Left hindlimb (tissue), 1 donor: ENCODE measurements at places on chromosomes 11 and 22.

DNA sequence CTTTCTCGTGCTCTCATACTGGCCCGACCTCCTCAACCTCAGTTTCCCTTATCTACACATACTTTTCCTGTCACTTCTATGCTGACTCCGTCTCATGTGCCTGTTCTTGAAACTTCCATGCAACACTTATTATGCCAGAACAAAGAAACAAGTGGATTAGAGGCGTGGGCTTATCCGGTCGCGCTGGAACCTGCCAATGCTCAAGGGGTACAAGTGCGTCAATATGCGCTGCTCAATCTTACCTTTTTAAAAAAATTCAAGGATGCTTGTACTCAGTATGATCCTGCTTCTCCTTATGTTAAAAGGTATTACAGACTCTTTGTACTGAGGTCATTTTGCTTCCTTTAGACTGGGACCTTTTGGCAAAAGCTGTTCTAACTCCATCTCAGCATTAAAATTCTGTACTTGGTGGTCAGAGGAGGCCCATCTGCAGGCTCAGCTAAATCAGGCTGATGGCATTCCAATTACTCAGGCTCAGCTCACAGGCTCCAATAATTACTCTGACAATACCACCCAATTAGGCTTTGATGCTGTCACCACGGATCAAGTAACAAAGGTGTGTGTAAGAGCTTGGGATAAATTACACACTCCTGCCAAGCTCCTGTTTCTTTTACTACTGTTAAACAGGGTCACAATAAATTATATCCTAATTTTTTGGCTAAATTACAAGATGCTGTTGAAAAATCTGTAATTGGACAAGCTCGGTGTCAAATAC lies 26.3 kb upstream of the ALDH3B2 start:
- DNase-seq, result no peak

GRCh38 chr11:17612221-17613188 lies 65.4 kb downstream of the OTOG start:
- no peak for DNase-seq

DNA sequence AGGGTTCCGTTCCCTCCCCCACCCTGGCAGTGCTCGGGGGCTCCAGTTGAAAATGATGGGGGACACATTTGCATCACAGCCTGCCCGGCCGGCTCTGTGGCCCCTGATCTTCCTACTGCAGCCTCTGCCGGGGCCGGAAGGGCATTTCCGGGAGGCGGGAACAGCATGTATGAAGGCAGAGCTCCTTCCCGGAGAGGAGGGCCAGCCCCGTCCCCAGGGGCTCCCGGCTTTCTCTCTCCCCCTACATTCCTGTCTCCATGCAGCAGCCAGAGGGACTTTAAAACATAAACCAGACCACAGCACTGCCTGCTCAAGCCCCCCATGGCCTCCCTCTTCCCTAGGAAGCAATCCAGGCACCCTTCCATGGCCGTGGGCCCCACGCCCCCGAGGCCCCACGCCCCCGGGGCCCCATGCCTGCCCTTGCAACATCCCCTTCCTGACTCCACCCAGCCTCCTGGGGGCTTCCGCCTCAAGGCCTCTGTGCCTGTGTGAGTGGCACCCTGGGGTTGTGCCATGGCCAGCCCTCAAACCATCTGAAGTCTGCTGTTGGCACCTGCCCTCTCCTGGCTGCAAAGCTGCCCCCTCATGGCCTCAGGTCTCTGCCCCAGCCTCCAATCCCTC lies 73.1 kb downstream of the CDKN1C start:
- DNase-seq, result peak; percentile 84

DNA sequence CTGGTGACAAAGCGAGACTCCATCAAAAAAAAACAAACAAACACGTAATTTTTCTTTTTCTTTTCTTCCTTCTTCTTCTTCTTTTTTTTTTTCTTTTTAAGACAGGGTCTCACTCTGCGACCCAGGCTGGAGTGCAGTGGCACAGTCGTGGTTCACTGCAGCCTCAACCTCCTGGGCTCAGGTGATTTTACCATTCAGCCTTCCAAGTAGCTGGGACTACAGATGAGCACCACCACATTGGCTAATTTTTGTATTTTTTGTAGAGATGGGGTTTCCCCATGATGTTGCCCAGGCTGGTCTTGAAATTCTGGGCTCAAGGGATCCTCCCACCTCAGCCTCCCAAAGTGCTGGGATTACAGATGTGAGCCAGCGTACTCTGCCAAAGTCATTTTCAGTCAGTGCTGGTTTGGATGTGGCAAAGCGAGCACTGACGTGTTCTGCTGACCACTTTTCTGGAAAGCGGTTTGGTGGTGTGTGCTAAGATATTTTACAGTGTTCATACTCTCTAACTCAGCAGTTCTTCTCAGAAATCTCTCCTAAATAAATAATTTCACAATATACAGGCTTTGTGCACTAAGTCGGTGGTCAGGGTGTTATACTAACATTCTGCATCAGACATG lies 10.7 kb downstream of the FAM118A start:
- DNase-seq, result peak; percentile 69

DNA sequence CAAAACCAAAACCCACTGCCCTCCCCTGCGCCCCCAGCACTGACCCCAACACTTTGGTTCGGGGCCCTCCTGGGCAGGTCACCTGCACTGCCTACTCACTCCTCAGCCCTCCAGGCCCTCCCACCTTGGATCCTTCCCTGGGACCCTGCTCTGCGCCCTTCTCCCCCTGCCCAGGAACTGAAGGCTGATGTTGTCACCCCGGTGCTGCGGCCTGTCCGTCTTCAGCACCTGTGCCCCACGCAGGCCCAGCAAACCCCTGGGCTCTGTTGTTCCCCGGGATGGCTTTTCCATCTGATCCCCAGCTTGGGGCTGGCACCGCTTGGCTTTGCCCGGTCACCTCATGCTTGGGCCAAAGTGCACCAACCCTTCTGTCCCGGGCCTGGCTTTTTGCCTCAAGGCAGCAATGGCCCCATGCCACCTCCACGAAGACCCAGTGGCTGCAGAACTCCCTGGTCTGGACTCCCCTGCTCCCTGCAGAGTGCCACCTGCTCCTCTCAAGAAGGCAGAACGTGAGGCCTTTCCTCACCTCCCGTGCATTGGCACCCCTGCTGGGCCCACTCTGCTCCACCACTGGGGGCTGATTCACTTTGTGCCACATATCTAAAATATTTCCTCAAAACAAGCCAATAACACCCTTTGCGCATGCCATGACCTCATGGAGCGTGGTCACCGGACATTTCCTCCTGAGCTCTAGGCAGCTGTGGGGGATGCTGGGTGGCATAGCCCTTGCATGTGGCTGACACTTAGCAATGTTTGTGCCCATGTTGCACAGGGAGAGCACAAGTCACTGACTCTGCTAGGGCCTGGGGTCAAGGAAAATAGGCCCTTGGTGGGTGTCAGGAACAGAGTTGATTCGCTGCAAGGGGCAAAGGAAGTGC lies 8.8 kb downstream of the PPM1F start:
- no peak for DNase-seq

DNA sequence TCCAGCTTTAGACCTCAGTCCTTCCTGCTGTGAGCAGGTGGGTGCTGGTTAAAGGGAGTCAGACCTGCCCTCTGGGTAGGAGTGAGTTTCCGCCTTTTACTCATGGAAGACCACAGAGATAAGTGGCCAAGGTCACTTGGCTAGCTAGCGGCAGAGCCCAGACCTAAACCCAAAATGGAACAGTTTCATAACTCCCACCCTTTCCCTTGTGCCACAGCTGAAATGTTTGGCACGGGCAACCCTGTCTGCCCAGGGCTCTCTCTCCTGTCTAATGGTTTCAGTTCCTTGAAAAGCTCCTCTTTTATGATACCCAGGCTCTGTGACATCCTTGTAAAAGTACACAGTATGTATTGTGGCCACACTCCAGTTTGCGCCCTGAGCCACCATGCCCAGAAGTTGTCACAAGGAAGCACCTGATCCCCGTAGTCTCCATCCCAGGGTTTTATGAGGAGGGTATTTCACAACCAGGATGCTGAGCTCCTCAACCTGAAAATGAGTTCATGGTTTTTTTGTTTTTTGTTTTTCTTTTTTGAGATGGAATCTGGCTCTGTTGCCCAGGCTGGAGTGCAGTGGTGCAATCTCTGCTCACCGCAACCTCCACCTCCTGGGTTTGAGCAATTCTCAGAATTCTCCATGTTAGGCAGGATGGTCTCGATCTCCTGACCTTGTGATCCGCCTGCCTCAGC lies 5.1 kb downstream of the MB start:
- DNase-seq, result no peak

GRCh38 chr22:25621986-25622385 lies 57.5 kb downstream of the GRK3 start:
- DNase-seq, result no peak

GRCh38 chr11:75716659-75717058 lies 979 bp upstream of the MOGAT2 start:
- no peak for DNase-seq

DNA sequence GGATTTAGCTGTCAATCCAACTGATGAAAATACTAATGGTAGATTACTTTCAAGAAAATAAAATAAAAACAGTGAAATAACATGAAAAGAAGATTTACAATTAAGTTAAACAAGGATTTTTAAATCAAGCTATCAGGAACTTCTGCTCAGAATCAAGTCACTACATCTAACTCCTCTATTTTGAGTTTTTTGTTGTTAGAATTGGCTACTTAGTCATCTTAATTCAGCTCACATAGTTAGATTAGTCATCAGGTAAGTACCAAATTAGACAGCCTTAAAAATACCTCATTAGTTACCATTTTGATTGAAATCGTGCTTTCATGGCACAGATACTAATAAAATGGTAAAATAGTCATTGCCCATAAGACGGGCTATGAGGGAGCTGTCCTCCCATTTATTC lies 35.8 kb downstream of the BTG4 start:
- DNase-seq, result no peak

GRCh38 chr11:121904148-121904547 lies 211.9 kb downstream of the BLID start:
- DNase-seq, result no peak

DNA sequence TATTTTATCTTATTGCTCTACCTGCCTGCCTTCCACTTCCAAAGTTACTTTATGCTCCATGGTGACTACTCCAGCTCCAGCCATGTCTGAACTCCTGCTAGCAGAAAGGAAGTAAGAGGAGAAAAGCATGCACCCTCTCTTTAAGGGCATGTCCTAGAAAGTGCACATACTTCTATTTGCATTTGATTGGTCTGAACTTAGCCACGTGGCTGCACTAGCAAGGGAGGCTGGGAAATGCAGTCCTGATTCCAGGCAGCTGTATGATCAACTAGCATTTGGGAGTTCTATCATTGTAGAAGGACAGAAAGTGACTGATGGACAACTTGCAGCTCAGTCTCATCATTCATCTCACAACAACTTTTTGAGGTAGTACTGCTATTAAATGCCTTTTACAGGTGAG lies 515.7 kb downstream of the BUD13 start:
- no peak for DNase-seq

DNA sequence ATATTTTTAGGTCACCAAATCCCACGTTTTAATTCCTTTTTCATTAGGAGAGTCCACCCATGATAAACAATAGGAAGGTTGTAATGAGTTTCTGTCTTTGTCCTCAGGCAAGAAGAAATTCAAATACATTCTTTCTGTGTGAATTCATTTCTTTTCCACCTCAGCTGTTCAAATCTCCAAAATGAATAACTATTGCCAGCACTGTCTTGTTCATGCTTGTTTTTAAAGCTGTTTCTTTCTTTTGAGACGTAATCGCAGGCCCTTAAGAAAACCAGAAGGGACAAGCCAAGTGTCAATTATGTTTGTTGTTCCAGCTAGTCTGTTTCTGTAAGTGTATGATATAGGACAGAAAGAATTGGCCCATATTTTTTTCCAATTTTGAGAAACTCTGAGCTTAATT lies 20.2 kb downstream of the MMP27 start:
- DNase-seq, result no peak

DNA sequence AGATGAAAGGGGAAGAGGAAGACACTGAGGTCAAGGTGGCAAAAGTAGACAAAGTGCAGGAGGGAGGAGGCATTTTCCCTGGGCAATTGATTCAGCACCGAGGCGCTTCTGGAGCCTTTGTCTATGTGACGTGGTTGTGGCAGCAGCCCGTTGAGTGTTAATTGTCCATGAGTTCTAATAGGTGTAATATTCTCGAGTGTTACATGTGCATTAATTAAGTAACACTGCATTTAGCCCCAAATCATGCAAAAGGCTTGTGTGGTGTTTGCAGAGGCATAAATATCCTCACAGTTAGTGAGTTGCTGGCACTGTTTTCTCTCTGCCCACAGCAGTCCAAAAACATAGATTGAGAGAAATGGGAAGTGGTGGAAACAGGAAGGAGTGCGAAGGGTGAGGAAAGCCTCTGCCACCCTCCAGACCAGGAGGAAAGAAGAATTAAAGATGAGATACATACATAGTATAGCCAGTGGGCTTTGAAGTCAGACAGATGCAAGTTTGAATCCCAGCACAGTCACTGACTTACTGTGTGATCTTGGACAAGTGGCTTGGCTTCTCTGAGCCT lies 361.2 kb downstream of the MN1 start:
- no peak for DNase-seq

GRCh38 chr11:8102296-8102915 lies 21.4 kb downstream of the TUB start:
- DNase-seq, result no peak

DNA sequence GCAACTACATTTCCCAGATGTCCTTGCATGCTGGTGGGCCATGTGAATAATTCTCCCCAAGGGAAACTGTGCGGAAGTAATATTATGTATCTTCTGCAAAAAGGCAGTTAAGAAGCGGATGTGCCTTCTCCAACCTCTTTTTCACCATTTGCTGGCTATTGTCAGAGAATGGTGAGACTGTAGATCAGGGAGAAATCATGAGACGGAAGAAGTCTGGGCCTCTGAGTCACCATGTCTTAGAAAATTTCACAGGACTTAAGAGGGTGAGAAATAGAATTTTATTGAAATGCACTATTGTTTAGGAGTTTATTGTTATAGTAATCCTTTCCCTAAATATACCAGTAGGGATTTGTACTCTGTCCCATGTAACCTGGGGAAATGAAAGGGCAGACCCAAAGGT lies 298.7 kb upstream of the ZC3H12C start:
- DNase-seq, result no peak

DNA sequence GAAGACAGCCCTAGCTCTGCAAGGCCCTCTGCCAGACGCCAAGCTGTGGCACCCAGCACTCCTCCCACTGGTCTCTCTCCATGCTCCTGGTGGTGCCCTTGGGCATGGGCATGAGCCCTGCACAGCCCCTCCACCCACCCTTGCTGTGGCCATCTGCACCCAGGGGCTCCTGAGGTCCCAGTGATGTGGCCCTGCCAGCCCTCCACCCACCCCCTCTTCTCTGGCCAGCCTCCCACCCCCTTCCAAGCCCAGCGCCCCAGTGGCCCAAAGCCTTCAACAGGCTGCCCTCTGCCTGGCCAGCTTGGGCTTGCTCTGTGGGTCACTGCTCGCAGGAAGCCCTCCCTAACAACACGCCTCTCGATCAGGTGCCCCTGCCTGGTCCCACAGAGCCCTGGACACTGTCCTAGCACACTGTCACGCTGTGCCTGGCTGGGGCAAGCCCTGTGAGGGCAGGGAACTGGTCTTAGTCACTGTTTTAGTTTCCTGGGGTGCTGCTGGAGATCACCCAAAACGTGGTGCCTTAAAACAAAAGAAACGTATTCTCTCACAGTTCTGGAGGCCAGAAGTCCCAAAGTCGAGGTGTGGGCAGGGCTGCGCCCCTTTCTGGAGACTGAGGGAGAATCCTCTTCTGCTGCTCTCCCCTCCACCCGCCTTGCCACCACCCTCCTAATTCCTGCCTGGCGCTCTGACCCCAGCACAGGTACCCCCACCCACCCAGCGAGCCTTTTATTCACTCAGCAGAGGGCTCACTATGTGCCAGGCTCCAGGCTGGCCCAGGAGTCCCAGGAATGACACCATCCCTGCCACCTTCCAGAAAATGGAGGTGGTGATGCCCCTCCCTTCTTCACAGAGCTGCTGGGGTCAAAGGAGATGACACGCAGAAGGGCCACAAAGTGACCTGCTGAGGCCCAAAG lies 14.7 kb downstream of the SULT4A1 start:
- peak; percentile 12 for DNase-seq
